ENCODE measurements at places on chromosomes 12 and 14. TPM values are rescaled to one million over a fixed set of nuclear protein-coding genes. Genes with fewer than 3 reads are reported as not detected.

The PRB2 gene
- not detected for total RNA-seq

The PKP2 gene
- 3.4 TPM for total RNA-seq

The ANAPC7 gene
- total RNA-seq = 38.3 TPM

The KRT80 gene
- total RNA-seq = 0.83 TPM

The RHOJ gene
- 4.2 TPM for total RNA-seq

The MFAP5 gene
- 57.4 TPM for total RNA-seq

The TAS2R9 gene
- 0.30 TPM for total RNA-seq

The LAG3 gene
- not detected for total RNA-seq

The DTX1 gene
- total RNA-seq = not detected

The PROX2 gene
- not detected for total RNA-seq

The TUNAR gene
- total RNA-seq = not detected

The PRH2 gene
- total RNA-seq = 0.28 TPM

The PITPNM2 gene
- 7.5 TPM for total RNA-seq

The PFDN5 gene
- 189 TPM for total RNA-seq

The PPP1CC gene
- 93.4 TPM for total RNA-seq

The FAM186B gene
- 0.09 TPM for total RNA-seq

The KRT82 gene
- not detected for total RNA-seq

The OLR1 gene
- total RNA-seq = 0.23 TPM

The CD9 gene
- 159 TPM for total RNA-seq

The PZP gene
- total RNA-seq = not detected

The PLEK2 gene
- 8.9 TPM for total RNA-seq

The GPRC5A gene
- 6.2 TPM for total RNA-seq

The SAMD15 gene
- total RNA-seq = 0.88 TPM

The SOX5 gene
- total RNA-seq = 6.2 TPM

The PTPN21 gene
- total RNA-seq = 9.2 TPM

The MIP gene
- not detected for total RNA-seq

The PTHLH gene
- total RNA-seq = 13.4 TPM

The ANO4 gene
- total RNA-seq = 2.0 TPM

The NOS1 gene
- not detected for total RNA-seq

The RTL1 gene
- total RNA-seq = under 0.01 TPM

The HOXC12 gene
- total RNA-seq = not detected

The POLE2 gene
- 7.8 TPM for total RNA-seq

The GPRC5D gene
- total RNA-seq = not detected

The REM2 gene
- 0.14 TPM for total RNA-seq

The GNB3 gene
- total RNA-seq = 3.6 TPM

The AVPR1A gene
- not detected for total RNA-seq

The CDCA3 gene
- total RNA-seq = 2.1 TPM

The SLC11A2 gene
- total RNA-seq = 173 TPM

The GLT8D2 gene
- total RNA-seq = 29.2 TPM

The EFS gene
- 1.8 TPM for total RNA-seq

All from smooth muscle cell of the umbilical artery (primary cell).